ENCODE measurements at places on chromosomes 4 and X. TPM values are rescaled to one million over a fixed set of nuclear protein-coding genes. Genes with fewer than 3 reads are reported as not detected.

- DNase-seq: no peak
These were observed 297.1 kb downstream of the PPP3CA start for GRCh38 chr4:101050088-101050836.

DNA sequence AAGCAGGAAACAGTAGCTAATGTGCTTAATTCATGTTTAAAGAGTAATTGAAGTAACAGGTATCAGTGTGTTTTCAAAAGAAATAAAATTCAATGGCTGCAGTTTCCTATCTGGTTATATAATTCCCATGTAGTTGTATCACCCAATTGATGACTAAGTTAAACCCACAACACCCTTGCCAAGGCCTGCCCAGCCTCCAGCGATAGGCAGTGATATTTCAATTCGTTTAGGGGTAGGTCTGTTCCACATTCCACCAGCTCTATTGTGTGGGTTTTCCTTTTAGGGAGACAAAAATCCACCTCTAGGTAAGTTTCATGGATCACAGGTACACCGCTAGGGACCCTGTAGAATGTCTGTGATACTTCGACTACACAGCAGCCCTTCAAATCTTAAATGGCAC, 24.7 kb upstream of the MXRA5 start:
- DNase-seq: no peak

Gene SSX1
- total RNA-seq: not detected

Gene OTC
- not detected for total RNA-seq

Gene VCX3A
- total RNA-seq: 2.3 TPM
